ENCODE measurements at places on chromosomes 2 and 18.

DNA sequence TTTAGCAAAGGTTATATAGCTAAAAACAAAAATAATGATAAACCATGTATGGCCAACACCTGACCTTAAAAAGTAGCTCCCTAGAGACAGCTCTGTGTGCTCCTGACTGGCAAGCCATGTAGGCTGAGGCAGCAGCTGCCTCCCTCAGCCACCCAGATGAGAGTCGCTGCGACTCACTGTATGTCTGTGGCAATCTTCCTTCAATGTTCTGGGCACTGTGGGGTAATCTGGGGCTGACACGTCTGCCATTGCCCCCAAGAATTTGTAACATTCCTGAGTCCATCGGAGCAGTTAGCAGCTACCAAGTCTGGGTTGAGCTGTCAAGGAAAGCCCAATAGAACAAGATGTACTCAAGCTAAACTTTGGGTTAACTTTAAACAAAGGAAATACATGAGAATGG, 106.4 kb upstream of the DAPL1 start:
- DNase-seq, result no peak

DNA sequence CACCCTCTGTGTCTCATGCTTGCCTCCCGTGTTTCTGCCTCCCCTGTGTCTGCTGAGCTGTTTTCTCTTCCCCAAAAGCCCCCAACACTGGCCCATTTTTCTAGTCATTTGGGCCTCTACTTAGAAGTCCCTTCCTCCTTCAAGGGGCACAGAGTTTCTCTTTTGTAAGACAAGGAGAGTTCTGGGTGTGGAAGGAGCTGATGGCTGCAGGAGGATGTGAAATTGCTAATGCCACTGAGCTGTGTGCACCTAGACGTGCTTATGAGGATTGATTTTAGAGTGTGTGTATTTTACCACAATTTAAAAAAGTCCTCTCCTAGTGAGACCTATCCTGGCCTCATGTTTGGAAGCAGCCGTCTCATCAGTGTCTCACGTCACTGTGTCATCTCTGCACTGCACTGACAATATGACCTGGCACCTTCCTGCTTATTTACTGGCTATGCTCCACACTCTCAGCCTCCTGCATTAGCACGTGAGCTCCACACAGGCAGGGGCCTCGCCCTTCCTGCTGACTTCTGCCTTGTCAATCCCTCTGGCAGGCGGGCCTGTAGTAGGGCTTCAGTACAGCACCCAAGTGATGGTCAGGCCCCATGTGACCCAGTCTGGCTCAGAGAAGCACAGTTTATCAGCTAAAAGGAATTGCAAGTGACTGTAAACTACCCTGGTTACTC, 8.0 kb upstream of the MBP start:
- DNase-seq, result no peak

GRCh38 chr18:35515460-35516130, 17.8 kb upstream of the INO80C start:
- no peak for DNase-seq

- no peak for DNase-seq
Measured at GRCh38 chr18:32771871-32772580, 797 bp downstream of the KLHL14 start.

GRCh38 chr18:63969942-63970808, at the start of gene SERPINB8:
SERPINB8 (plus strand) TSS chr18:63970081; CDS start chr18:63978309, 8,228 bp downstream.
- DNase-seq, result peak; percentile 68

DNA sequence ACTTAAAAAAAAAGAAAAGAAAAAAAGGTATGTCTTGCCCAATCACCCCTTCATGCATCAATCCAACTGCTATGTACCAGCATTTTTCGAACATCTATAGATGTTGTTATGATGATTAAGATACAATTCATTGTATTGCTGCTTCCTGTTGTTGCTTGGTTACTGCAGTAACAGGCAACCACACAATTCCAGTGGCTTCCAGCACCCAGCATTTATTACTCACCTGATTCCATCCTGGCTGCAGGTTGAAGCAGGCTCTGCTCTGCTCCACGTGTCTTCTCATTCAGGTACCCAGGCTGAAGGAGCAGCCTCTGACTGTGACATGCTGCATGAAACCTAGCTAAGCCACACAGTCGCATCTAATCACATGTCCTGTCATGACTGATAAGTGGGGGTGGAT, 196.9 kb downstream of the INO80D start:
- DNase-seq, result no peak

GRCh38 chr2:119759451-119760236, at the start of gene PTPN4:
PTPN4 (plus strand) TSS chr2:119759922; CDS start chr2:119809854, 49,932 bp downstream.
- DNase-seq, result peak; percentile 91

GRCh38 chr18:37163119-37163518, 334.2 kb downstream of the KIAA1328 start:
- DNase-seq, result no peak

DNA sequence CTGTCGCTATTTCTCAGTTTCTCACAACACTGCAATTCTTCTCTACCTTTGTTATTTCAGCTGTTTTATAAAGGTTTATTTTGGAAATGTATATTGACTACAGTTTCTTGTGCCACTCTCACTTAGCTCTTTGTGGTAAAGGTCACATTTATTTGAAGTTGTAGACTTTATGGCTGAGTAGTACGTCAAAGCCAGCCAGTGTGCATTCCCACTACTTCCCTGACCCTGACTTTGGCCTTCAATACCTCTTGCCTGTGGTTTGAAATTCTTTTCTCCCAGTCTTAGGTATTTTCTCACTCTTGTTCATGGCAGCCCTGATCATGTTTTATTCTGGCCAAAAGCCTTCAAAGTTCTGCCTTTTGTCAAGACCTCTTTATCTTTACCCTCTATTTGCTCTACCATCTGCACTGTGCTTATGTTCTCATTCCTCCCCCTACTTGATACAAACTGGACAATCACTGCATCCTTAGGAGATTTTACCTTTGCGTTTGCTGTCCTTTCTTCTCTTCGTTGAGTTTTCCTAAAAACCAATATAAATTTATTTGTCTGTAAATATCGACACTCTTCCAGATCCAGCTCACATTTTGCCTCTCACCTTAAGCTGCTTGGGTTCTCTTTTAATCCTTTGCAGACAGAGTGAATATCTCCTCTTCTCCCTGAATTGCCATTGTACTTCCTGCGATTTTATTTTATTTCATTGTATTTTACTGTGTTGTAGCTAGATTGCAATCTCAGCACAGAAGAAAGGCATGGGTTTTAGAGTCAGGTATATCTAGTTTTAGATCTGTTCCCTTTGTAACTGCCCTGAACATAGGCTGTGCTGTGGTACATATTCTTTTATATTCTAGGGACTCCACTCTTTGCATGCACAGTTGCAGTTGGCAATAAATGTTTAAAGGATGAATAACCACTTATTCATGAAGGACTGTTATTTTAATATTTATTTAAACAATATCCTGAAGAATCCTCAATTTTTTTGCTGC, 31.2 kb downstream of the GULP1 start:
- no peak for DNase-seq

DNA sequence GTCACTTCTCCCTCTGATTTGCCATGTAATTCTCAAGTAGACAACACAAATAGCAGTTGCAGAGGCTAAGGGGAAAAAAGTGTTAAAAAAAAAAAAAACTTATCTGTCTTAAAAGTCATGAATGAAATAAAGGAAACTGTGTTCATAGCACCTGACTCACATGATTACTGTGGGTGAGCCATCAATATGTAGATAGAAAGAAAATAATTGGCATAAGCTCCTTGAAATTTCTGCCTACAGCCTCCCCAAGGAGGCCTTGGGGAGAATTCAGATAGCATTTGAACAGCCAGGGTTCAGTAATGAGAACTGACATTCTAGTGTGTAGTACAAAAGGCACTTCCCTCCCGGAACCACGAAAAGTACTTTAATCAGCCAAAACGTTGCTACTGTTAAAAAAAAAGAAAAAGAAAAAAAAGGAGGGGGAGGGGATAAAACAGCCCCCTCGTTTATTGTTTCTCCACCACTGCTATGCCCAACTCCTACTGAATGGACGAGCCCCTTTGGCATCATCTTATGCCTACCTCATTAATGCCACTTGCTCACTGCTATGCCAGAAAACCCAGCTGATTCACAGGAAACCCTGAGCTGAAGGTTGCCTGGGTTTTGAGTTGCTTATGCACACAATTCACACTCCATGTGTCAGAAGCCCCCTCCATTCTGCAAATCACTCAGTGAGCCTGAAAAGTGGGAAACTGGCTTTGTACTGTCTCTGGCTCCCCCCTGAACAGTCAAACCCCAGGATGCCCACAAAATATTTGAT, 65.5 kb upstream of the KLF7 start:
- no peak for DNase-seq

GRCh38 chr18:9708434-9709303, 568 bp downstream of the RAB31 start:
- no peak for DNase-seq

GRCh38 chr2:157441072-157441454, 2.8 kb downstream of the CYTIP start:
- no peak for DNase-seq

GRCh38 chr18:62759704-62760402, 44.5 kb downstream of the PHLPP1 start:
- DNase-seq, result no peak

- DNase-seq, result no peak
Measured at GRCh38 chr18:62938487-62938886, 223.1 kb downstream of the PHLPP1 start.

DNA sequence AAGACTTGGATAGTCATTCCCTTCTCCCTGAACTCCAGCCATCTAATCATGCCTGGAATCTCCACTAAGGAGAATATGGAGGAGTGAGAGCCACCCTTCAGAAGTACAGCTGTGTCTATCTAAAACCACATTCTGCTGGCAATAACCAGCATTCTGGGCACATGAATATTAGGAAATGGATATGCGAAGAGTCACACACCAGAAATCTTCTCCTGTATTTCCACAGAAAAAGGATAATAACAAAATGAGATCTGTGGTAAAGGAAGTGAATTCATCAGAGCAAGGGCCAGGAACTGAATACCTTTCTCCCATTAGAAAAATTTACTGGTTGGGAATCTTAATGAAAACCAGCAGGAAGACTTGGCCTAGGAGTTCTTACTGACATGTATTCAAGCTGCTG, 218.8 kb downstream of the SCG2 start:
- DNase-seq, result no peak

GRCh38 chr18:2191180-2191790, 380.0 kb downstream of the METTL4 start:
- DNase-seq, result no peak

GRCh38 chr2:30981096-30981495, 157.1 kb downstream of the GALNT14 start:
- no peak for DNase-seq

Data from stimulated activated CD8-positive, alpha-beta memory T cell treated with anti-CD3 and anti-CD28 coated beads, Interleukin-2, amount 100 ng/mL, for 48 hours (primary cell).